ENCODE measurements at places on chromosomes 6 and 20.

DNA sequence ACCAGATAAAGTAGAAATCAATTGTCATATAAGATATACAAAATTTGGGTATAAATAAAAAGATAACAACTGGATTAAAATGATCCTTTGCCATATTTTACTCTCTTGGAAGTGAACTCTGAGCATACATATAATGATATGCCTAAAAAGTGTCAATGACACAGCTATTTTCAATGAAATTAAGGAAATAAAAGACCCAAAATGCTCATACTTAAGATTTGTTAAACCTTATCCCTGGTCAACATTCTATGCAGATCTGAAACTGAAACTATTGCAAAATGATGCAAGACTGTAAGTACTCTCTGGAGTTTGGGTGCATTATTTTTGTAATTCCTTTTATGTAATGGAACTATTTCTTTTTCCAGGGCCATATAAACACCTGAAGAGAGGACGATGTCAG, 119.0 kb upstream of the SGK1 start:
- no peak for DNase-seq

- no peak for DNase-seq
Measured at GRCh38 chr20:19909725-19910124, 107.4 kb upstream of the NAA20 start.

DNA sequence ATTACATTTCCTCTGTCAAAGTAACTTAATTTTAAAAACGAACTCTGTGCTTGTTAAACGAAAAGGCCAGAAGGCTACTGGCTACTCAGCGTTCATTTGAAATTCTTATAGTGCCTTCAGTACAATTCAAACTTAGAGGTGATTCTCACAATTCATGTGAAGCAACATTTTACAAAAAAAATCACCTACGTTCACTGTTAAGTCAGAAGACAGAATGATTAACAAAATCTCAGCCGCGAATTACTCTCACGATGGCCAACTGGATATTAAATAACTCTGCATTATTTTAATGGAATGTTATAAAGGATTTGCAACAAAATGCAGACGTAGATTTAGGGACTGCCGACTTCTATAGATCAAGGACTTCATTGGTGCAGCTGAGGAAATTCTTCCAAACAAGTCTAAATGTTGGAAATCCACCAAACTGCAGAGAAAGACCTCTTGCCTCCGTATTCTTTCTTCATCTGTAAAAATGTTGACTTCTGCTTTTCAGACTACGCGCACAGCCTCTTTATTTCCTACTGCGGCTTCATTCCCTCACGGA, 1.6 kb upstream of the QKI start:
- no peak for DNase-seq

GRCh38 chr6:80165819-80166218, 59.3 kb downstream of the BCKDHB start:
- no peak for DNase-seq

- no peak for DNase-seq
Measured at GRCh38 chr6:117483645-117484016, 1.2 kb downstream of the DCBLD1 start.

DNA sequence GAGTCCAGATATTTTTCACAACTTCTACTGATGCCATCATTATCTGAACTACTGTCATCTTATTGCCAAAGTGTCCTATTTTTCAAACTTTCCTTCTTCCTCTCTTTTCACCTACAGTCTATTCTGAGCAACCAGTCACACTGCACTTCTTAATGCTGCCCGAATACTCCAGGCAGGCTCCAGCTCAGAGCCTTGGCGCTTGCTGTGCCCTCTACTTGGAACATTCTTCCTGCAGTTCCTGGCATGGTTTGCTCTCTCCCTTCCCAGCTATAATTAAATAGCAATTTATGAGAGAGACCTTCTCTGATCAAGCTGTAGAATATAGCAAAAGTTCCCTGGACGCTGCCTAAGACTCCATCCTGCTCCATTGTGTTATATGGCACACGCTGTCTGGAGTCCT, 831.6 kb downstream of the QKI start:
- no peak for DNase-seq

- no peak for DNase-seq
Measured at GRCh38 chr20:55446301-55446700, 559.0 kb downstream of the CBLN4 start.

DNA sequence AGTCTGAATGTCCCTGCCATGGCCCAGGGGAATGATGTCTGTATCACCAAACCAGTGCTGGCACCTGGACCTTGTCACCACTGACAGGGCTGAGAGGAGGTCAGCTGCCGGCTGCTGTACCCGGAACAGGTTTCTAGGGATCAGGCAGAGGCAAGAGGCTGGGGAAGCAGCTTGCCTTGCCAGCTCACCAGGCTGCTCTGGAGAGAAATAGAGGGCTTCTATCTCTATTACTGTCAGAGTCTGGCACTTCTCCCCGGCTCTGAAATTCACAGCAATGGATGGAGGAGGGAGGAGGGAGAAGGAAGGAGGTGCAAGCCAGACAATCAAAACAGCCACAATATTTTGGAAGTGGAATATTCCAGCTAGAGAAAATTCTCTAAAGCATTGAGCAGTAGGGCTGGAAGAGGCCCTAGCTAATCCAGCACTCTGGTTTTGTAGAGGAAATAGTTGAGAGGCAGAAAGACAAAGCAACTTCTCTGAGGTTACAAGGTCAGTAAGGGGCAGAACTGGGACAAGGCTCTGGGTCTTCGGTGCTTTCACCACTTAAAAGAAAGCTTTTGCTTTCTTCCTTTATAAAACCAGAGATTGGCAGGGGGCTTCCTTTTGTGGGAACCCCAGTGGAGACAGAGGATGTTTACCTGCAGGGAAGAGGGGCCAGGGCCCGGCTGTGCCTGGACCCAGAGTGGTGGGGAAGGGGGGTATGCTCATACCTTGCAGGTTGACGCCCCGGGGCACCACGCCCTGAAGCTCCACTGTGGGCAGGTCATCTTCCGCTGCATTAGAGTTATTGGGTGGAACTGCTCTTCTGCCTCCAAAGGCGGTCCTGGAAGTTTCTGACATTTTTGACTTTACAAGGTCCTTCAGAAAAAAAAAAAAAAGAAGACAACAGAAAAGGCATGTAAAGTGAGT, 2.4 kb downstream of the F13A1 start:
- DNase-seq: no peak

GRCh38 chr6:125828476-125829039, 37.8 kb downstream of the NCOA7 start:
- no peak for DNase-seq

- no peak for DNase-seq
Measured at GRCh38 chr6:37489697-37490336, 9.9 kb downstream of the CCDC167 start.

DNA sequence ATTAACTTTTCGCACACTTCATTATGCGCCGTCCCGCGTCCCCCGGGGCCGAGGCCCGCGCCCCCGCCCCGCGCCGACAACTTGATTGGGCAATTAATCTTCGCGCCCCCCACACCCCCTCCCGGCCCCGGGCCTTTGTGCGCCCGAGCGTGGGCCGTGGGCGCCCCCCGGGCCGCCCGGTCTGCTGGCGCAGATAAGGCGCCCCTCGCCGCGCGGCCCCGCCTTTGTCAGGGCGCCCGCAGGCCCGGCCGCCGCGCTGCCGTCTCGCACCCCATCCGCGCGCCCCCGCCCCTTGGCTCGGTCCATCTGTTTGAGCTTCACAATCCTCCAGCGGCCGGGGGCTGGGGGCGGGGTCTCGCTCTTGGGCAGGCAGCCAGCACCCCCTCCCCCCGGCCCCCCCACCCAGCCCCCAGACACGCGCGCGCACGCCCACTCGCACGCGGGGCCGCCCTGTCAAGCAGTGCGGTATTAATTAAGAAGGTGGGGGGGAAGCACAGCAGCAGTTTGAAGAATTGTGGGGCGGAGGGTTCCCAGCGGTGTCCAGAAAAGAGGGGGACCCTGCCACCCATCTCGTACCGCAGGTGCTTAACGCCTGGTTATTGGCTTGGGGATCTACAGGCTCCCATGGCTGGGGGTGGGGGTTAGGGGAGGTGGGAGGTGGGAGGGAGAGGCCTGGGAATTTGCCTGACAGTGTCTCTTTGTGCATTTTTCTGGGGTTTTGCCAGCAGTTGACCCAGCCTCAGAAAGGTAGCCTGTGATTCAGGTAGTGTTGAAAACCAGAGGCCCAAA, 34.6 kb upstream of the SCRT2 start:
- DNase-seq: no peak

GRCh38 chr6:53614676-53615075, 50.9 kb downstream of the KLHL31 start:
- DNase-seq: no peak

- DNase-seq: no peak
Measured at GRCh38 chr6:48917233-48917632, 545.8 kb downstream of the MMUT start.

- DNase-seq: no peak
Measured at GRCh38 chr20:12775041-12775440, 233.7 kb upstream of the SPTLC3 start.

GRCh38 chr20:58256842-58257241, 28.4 kb upstream of the ANKRD60 start:
- DNase-seq: no peak

DNA sequence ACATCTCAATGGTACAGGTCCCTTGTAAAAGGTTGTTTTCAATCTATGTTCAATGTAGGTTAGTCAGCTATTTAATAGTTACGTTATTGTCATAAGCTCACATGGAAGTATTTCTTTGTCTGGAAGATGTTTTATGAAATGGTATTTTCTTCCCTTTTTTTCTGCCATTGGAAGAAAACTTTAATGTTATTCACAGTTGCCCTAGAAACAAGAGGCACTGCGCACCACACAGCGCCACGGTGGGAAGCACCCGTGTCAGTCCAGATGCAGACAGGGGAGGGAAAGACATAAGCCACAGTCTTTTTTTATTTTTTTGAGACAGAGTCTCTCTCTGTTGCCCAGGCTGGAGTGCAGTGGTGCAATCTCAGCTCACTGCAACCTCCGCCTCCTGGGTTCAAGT, 82.1 kb downstream of the GCNT2 start:
- no peak for DNase-seq

DNA sequence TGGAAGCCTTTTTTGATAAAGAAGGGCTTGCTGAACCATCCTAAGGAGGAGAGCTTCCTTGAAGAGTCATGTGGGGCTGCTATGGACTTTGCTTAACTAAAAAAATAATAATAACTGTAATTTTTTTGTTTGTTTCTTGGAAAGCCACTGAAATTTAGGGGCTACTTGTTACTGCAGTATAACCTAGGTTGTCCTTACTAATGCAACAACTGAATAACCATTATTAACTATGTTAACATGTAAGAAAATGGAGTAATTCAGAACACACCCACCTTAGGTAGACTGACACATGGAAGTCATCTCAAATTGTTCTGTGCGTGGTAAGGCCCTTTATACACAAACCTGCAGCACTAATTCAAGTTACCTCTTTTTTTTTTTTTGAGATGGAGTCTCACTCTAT, 90.9 kb upstream of the SOX4 start:
- DNase-seq: no peak

DNA sequence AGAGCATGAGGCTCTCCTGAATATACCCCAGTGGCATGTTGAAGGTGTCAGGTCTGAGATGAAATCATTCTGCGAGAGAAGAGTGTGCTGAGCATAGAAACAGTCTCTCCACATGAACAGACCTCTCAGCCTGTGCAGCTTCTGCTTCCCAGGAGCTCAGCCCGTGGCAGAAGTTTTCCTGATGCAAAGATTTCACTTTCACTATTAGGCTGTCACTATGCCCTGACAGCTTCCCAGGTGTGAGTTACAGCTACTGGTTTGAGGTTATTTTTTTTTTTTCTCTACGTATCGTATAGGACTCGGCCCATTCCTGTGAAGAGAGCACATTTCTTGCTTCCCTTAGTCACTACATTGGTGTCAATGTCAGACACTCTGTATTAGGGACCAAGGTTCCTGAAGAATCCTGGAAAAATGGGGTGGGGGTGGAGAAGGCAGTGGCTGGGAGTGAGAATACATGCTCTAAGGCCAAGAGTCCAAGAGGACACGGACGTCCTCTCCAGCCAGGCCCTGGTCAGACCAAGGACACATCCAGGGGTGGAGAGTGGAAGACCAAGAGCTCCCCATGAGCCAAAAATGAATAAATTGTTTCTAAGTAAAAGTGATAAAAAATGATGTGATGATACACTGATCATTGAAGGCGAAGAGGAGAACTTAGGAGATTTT, 121.2 kb upstream of the AKAP12 start:
- no peak for DNase-seq

GRCh38 chr6:136930528-136930927, 8.4 kb downstream of the SLC35D3 start:
- no peak for DNase-seq

- DNase-seq: no peak
Measured at GRCh38 chr6:9205645-9206044, 770.3 kb upstream of the SLC35B3 start.

DNA sequence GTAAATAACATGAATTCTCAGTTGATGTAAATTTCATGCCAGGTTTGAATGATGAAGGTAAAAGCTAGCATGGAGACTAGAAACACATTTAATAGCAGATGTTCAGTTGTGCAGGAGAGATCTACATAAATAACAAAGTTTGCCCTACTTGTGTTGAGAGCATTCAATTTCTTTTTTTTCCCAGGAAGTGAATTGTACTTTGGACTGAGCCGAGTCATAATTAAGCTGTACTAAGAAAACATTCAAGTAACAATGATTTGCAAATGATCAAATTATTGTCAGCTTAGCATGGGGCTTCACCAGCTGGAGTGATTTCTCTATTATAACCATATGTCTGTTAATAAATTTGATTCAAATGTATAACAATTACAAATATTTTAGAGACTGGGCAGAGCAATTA, 893.5 kb upstream of the MAP3K7 start:
- DNase-seq: no peak

- DNase-seq: no peak
Measured at GRCh38 chr6:39428816-39429215, 106.3 kb upstream of the KCNK16 start.

- DNase-seq: no peak
Measured at GRCh38 chr6:13593720-13594119, 19.3 kb downstream of the SIRT5 start.

- no peak for DNase-seq
Measured at GRCh38 chr6:45698046-45698445, 317.6 kb downstream of the CLIC5 start.

GRCh38 chr6:47810885-47811284, 29.1 kb downstream of the OPN5 start:
- DNase-seq: no peak

DNA sequence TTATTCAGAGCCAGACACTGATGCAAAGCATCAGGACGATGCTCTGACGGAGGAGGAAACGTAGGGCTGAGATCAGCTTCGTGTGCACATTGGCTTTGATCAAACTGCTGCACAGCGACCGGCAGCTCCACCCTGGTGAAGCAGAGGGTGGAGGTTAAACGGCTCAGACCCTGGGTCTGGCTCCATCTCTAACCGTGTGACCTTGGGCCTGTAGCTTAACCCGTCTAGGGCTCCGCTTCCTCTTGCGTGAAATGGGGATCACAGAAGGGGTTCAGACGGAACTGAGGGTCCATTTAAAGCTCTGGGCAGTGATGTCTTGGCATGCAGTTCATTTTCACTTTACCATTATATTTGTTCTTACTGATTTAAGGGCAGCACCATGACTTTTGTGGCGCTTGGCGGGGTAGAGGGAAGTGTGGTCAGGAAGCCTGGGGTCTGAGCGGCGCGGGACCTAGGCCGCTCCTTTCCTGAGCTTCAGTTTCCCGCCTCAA, 644 bp downstream of the RBL1 start:
- peak; percentile 28 for DNase-seq
